T-helper 2 cell treated with Interferon-gamma antibody and Interleukin-4, amounts not matched to agents 5 μg/mL and 100 μg/mL, for 36 hours (primary cell): ENCODE measurements at places on chromosomes 6 and 20.

DNA sequence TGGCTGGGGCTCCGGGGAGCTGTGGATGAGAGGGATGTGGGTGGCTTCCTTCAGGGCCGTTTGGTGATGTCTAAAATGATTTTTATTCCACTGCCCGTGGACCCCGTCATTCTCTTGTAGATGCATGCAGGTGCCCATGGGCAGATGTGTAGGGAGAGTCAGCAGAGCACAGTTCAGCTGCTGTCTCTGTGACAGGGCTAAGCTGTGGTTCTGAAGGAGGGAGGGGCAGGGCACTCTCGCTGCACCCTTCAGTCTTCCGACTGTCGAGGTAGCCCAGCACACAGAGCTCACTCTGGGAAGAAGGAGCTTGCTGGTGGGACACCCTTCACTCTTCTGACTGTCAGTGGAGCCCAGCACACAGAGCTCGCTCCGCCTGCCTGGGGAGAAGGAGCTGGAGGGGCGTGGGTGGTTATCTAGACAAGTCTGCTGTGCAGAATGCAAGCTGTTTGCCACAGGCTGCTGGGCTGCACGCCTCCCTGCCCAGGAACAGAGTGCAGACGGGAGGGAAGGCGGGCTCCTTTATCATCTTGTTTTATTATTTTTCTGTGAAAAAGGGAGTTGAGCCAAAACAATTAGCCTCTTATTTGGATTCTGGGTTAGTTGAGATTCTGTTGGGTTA lies 28.4 kb upstream of the ADRM1 start:
- DNase-seq: no peak

DNA sequence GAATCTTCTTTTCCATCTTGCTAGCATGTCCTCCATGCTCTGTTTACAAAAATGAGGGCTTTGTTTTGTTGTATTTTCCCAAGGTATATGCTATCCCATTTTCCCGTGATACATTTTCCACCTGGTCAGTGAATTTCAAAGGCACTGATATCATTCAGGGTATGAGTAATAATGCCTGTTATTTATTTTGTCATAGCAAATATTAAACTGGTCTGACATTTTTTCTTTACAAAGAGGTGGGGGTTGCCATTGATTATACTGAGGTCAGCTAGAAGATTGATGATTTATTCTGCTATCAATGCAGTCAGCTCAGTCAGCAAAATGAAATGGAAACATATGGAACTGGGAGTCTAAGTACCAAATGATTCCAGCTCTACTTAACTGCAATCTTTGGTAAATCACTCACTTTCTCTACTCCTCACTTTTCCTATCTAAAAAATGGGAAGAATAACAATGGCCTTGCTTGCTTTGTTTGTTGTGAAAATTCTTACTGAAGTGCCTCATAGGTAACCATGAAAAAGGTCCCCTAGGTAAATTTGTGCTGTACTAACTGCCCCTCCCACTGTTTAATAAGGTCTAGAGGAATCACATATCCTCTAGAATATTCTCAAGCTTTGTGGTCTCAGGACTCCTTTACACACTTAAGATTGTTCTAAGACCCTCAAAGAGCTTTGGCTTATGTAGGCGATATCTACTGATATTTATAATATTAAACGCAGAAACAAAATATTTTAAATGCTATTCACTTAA lies 64.0 kb downstream of the ARHGAP18 start:
- no peak for DNase-seq

DNA sequence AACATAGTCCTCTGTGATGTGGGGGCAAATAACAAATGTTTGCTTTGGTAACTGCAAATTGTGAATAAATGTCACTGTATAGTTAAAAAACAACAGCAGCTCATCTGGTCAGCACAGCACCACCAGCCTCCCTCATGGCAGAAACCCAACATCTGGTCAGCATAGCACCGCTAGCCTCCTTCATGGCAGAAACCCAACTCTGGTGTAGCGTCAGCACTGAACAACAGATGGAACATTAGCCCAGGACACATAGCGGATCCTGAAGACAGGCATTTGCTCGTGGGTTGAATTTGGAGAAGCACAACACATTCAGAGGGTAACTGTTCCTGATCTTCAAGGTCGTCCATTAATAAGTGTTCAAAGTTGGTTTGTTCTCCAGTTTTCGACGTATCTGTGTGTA lies 265.9 kb downstream of the DLL1 start:
- DNase-seq: no peak

- no peak for DNase-seq
Observed at GRCh38 chr6:152048921-152049320, 241.4 kb downstream of the ESR1 start.

GRCh38 chr6:18323935-18324705 lies 59.8 kb upstream of the DEK start:
- DNase-seq: no peak

GRCh38 chr6:159879856-159880255 lies 10.9 kb upstream of the MAS1 start:
- no peak for DNase-seq

DNA sequence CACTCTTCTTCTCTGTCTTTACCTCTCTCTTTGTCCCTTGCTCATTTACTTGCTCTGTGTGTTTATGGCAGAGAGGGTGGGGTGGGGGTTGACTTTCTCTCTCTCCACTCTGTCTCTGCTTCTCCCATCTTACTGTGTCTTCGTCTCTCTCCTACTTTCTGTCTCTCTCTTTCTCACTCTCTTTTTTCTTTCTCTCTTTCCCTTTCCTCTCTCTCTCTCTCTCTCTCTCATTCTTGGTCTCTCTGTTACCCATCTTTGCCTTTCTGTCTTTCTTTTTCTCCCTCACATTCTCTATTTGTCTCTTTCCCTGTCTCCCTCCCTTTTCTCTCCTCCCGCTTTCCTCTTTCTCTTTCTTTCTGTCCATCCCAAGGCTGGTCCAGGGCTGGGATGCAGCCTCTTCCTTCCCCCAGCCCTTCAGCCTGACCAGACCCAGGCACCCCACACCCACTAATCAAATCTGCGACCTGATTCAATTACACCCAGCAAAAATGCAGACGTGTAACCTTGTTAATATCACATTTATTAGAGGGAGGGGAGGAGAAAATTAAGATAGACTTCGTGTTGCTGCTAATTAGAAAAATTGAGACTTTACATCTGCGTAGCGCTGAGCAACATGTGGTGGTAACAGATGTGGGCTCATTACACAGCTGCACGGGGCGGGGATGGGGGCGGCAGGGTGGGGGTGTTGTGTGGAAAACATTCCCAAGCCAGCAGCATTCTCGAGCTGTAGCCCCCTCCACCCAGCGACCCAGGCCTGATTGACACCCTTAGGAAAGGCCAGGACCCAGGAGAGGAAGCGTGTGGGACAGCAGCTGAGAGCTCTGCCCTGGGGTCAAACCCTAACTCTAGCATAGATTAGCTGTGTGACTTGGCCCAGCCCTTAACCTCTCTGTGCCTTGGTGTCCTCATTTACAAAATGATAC lies 124.9 kb upstream of the MAFB start:
- no peak for DNase-seq

DNA sequence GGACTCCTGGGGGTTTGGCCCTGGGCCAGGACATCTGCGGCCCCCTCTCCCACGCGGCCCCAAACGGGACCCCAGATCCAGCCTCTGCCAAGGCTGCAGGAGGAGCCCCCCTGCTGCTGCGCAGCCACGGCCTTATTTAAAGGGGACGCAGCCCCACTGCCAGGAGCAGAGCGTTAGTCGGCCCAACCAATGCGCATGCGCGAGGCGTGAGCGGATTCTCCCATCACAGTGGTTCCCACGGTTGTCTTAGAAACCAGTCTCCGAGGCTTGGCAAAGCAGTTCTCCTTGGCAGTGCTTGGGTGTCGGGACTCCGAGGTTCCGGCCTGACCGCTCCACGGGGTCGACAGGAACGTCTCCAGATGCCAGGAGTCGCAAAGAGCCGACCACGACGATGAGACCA lies 288.3 kb upstream of the ZNF337 start:
- no peak for DNase-seq
